ENCODE measurements at places on chromosomes 6 and 20.

DNA sequence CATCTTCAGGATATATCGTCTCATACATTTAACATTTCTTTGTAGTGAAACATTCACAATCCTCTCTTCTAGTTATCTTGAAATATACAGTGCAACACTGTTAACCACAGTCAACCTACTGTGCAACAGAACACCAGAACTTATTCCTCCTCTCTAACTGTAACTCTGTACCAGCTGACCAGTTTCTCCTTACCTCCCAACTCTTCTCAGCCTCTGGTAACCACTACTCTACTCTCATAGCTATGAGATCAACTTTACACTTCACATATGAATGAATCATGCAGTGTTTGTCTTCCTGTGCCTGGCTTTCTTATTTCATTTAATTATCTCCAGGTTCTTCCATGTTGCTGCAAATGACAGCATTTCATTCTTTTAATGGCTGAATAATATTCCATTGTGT is 337.6 kb downstream of the BTBD9 start:
- no peak for DNase-seq

GRCh38 chr6:52416629-52417151 is 3.5 kb upstream of the EFHC1 start:
- peak; percentile 50 for DNase-seq

DNA sequence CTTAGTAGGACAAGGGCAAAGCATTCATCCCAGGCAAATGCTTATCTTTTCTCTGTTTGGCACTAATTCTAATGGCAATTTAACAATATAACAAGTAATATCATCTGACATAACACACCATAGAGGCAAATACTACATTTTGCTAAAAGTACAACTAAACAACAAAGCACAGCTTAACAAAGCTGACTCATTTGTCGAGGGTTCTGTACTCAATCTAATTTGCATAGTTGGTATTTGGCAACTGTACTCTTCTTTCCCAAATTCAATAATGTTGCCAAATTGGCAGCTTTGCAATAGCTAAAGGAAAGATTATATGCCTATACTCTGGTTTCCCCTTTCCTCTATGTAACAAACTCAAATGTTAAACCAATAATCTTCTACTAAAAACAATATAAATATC is 461.0 kb downstream of the PKHD1 start:
- no peak for DNase-seq

DNA sequence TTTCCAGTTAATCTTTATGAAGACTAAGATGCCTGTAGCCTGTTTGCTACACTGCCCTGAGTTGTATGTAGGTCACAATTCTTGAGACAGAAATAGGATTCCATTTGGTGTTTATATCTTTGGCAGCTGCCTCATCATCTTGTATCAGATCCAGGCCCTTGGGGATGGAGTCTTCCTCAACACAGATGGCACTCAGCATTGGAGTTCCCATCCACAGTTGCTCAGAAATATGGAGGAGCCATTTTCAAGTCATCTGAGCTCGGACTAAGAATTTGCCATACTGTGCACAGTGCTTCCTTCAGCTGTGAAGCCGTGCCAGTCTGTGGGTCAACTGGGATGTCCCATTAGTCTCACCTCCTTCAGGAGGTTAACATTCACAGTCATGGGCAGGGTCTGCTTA is 156.6 kb downstream of the ZDHHC14 start:
- no peak for DNase-seq

DNA sequence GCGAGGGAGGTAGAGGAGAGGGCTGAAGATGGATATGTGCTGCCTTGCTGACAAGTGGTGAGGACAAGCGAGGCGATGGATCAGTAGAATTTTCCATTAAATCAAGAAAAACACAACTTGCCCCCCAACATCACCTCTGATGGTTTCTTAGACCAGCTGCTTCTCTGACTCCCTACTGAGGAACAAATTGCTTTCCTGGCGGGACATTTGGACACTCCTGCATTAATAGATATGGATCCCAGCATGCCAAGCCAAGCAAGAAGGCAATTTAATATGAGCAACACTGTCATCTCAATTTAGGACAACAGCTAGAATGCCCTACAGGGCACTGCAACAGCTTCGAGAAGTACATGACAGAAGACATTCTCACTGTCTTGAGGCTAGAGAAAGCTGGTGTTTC is 248.4 kb upstream of the AGPAT4 start:
- DNase-seq = no peak

- DNase-seq = no peak
These were observed 575 bp upstream of the MICAL1 start for GRCh38 chr6:109456111-109456583.

DNA sequence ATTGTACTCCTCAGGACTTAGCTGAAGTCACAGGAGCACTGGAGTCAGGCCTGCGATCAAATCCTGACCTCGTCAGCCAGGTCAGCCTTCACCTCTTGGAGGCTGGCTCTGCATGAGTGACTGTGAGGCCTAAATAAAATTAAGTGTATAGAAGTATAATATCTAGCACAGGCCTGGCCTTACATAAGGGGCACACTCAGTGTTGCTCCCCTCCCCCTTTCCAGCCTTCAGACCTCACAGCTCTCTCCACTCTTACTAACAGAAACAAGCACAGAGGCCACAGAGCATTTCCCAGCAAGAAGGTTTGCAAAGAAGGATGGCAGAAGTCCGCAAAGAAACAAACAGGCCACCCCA is 84.8 kb downstream of the TRERF1 start:
- DNase-seq = no peak

GRCh38 chr20:53088786-53089185 is 116.6 kb downstream of the TSHZ2 start:
- no peak for DNase-seq

DNA sequence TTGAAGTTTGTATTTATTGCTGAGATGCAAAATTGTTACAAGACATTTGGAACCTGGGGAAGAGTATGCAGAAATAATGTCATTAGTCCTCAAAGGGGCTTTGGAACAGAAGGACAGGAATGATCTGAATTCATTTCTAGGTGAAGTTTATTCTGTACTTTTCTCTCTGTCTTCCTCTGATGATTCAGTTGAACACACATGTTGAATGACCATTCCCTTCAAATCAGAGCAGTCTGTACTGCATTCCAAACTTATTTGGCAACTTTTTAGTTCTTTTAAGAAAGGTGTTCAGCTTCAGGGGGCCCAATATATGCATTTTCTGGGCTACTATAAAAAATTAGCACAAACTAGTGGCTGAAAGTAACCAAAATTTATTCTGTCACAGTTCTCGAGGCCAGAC is 213.9 kb upstream of the LAMP5 start:
- DNase-seq = no peak

- DNase-seq = no peak
These were observed 9.0 kb downstream of the ATF6B start for GRCh38 chr6:32118782-32119628.

GRCh38 chr6:43773980-43774775 is 4.2 kb downstream of the VEGFA start:
- no peak for DNase-seq

GRCh38 chr20:45507011-45507820 is 8.2 kb downstream of the SPINT3 start:
- DNase-seq = no peak

DNA sequence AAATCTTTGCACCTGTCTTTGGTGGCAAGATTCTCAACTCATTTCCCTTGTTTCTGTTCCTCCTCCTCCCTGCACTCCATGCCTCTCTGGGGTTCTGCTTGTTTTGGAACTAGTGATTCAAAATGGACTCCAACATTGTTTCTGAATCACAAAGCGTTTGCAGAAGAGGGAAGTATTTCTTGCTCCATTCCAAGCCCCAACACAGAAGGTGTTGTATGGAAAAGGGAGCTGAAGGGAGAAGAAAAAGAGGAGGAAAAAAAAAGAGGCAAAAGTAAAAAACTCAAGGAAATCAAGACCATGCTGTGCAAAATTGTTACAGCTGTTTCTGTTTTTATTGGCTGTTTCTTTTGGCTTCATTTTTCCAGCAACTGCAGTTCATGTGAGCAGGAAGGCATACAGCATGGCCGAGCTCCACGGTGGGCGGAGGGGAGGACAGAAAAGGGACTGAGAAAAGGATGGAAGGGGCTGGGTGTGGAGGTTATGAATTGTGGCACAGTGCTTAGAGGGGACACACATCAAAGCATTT is 66.9 kb upstream of the PRL start:
- no peak for DNase-seq

DNA sequence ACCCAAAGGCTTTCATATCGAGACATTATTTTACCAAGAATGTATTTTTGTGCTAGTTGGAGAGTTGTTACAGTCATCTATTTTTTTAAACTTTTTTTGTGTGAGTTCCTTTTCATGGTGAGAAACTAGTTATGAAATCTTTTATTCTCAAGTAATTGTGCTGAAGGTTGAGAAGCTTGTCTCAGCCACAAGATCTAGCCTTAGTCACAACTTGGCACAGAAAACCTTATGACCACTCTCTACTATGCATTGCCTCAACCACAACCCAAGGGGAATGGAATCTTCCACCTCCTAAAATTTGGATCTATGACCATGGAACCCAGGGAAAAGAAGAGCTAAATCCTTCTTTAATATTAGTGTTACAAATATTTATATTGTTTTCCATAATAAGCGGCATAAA is 58.5 kb downstream of the HS3ST5 start:
- DNase-seq = no peak

GRCh38 chr20:43681991-43682410 is 15.1 kb downstream of the MYBL2 start:
- no peak for DNase-seq

GRCh38 chr6:121597654-121598053 is 162.2 kb downstream of the GJA1 start:
- no peak for DNase-seq

DNA sequence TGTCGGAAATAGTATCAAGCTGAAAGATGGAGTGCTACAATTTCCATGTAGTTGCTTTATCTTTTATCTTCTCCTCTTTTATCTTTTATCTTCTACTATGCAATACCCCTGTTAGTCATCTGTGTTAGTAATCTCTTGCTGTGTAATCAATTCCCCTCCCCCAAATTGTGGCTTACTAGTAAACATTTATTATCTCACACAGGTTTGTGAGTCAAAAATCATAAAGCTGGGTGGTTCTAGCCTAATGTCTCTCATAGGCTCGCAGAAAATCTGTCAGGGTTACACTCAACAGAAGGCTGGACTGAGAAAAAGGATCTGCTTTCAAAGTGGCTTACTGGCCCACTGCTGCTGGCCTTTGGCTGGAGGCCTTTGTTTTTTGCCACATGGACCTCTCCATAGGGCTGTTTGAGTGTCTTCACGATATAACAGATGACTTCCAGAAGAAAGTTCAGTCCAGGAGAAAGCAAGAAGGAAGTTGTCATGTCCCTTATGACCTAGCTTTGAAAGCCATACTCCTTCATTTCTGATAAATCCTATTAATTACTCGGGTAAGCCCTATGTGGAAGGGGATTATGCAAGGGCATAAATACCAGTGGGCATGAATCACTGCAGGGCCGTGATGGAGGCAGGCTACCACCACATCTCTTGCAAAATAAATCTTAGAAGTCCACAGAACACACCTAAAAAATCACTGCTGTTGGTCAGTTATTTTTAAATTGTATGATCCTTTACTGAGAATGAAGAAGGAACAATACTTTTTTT is 24.5 kb upstream of the PTCHD4 start:
- no peak for DNase-seq

DNA sequence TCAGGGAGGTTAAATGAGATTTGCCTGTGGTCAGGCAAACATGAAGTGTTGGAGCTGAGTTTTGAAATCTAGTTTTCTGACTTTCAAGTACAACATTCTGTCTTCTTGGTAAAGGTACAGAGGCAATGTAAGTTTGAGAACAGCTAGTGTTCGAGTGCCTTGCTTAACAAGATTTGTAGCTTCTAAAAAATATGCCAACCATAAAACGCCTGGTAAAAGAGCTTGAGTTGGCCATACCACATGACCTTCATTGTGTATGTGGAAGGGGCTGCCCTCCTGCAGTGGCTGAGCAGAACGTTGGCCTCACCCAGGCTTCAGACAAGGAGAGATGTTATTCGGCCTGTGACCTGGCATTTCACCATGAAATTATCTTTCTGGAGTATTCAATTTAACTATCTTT is 86.5 kb downstream of the MAP7 start:
- no peak for DNase-seq

All from HFF-Myc (cell line).